Panc1 (cell line): ENCODE measurements at places on chromosomes 13 and 19. TPM values are rescaled to one million over a fixed set of nuclear protein-coding genes. Genes with fewer than 3 reads are reported as not detected.

- DNase-seq: no peak
Observed at GRCh38 chr13:39682788-39683187, 27.3 kb downstream of the COG6 start.

- no peak for DNase-seq
Observed at GRCh38 chr13:100389617-100390016, 199.0 kb downstream of the GGACT start.

DNA sequence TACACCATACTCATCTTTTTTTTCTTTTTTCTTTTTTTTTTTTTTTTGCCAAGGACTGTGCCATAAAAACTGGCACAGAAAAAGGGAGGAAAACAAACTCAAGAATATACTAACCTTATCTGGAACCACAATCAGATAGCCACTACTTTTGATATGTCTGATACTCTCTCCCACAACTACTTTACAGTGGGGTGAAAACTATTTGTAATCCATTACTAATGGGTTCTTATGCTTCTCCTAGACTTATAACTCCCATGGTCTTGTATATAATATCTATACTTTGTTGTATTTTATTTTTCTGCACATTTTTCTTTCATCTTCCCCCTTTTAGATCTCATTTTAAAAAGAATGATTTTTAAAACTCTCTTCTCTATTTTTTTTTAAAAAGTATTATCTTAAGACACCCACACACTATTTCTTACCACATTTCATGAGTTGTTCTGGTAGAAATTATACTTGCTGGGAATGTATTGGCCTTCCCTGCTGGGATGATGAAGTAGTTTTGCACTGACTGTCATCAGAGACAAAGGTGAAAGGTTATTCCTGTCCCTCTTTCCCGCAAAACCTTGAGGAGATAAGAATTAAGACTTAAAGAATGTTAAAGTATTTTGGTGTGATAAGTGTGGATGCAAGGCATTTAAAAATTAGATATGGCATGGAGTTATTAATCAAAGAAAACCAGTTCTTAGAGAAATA is 146.7 kb upstream of the KLF12 start:
- no peak for DNase-seq

DNA sequence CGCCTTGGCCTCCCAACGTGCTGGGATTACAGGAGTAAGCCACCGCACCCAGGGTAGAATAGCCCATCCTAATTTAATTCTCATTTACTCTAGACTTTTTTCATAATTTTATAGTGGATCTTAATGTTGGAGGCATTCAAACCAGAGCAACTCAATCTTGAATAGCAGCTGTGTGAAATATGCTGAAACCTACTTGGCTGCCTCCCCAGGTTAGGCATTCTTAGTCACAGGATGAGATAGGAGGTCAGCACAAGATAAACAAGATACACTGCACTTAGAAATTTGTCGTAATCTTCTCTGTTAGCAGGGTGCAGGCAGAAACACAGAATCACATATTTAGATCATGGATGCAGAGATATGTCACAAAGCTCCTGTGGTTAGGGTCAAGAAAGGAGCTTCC is 2.7 kb upstream of the ZNF43 start:
- DNase-seq: no peak

DNA sequence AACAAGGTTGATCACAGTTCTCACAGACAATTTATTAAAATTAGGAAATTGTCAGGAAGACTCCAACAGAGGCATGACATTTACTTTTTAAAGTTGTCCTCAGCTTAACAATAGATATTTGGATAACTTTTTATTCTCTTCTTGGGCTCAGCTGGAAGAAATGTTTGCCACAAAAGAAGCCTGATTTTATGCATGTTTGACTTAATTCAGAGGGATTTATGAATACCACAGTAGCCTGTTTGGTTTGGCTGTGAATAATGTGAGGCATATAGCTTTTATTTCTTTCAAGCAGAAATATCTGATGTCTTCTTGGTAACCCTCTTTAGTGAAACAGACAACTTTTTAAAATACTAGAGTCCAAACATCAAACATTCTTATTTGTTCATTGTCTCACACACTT is 1464.5 kb upstream of the SLC10A2 start:
- DNase-seq: no peak

GRCh38 chr13:37427843-37428494 is 170.6 kb downstream of the POSTN start:
- no peak for DNase-seq

- DNase-seq: no peak
Observed at GRCh38 chr13:43388282-43389034, 365.1 kb downstream of the DNAJC15 start.

- DNase-seq: no peak
Observed at GRCh38 chr13:39210961-39211534, 172.8 kb downstream of the NHLRC3 start.

Gene NKPD1
- total RNA-seq: 0.05 TPM

Gene KRTDAP
- not detected for total RNA-seq

Gene B9D2
- total RNA-seq: 7.1 TPM

Gene LGALS14
- total RNA-seq: not detected

Gene TPTE2
- total RNA-seq: not detected

Gene ZNF229
- 11.9 TPM for total RNA-seq

Gene RINL
- 1.3 TPM for total RNA-seq
